ENCODE measurements at places on chromosomes 7 and 10.

GRCh38 chr7:12317675-12318074 lies 86.0 kb downstream of the VWDE start:
- no peak for DNase-seq

DNA sequence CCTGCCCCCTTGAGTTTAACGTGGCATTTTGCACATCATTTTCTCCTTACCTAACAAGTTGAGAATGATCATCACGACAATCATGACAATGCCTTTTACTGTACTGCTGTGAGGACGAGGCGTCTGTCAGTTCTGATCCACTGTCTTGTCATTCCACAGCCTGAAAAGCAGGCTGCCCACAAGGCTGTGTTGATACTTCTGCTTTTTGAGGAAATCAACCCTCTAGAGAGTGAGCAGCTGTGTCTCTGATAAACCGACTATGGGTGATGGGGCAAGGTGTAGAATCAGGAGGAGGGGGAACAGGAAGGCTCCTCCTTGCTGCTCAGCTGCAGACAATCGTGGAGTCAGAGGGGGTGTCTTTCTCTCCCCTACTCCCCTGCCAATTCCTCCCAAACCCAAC lies 30.6 kb upstream of the C10orf120 start:
- no peak for DNase-seq

DNA sequence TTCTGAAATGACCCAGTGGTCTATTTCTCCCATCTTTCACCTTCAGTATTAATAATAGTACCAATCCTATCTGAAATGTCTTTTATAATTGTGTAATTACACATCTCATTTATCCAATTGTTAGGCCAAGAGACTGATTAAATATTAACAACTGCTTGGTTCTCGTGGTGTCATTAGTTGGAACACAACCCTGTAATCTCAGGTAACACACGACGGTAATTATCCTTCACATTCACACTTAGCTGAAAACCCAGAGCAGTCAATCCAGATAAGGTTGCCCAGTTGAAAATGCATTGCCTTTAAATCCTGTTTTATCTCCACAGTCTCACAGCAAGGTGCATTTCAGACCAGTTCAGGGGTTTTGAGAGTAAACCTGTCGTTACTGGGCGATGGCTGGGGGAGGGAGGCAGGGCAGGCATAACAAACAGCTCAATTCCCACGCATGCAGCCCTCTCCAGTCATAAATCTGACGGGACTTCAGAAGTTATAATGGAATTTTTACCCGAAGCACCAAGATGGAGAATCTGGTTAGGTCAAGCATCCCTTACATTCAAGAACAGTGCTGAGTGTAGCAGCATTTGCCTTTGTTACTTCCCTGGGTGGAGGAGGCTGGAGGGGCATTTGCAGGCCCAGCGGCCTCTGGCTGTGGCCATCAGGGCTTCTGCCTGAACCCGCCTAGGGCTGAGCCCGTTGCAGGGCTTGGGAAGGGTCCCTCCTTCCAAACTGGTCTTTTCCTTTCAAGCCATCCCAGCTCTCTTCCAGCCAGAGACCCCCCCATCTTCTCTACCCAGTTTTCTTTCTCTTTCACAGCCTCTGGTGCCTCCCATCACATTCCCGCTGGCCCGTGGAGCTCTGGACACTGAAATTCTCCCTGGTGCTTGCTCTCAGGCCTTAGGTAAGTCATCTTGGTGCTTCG lies 201.0 kb upstream of the LYZL2 start:
- no peak for DNase-seq

DNA sequence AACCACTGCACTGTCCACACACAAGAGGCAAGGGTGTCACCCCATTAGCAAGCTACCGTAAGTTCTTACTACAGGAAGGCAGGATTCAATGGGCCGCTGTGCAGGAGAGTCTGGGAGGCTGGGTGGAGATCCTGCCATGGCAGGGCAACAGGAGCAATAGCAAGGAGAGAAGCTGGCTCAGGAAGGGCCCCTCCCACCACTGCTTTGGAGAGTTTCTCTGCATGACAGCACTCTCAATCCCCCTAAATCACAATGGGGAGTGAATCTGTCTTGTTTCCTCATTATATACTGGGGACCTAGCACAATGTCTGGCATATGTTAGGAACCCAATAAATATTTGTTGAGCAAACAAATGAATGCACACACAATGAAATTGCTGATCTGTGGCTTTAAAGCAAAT lies 83.2 kb upstream of the SFMBT2 start:
- DNase-seq: no peak
